ENCODE measurements at places on chromosomes 2 and 18.

GRCh38 chr2:33322612-33323011 lies 153.8 kb upstream of the RASGRP3 start:
- DNase-seq, result no peak

DNA sequence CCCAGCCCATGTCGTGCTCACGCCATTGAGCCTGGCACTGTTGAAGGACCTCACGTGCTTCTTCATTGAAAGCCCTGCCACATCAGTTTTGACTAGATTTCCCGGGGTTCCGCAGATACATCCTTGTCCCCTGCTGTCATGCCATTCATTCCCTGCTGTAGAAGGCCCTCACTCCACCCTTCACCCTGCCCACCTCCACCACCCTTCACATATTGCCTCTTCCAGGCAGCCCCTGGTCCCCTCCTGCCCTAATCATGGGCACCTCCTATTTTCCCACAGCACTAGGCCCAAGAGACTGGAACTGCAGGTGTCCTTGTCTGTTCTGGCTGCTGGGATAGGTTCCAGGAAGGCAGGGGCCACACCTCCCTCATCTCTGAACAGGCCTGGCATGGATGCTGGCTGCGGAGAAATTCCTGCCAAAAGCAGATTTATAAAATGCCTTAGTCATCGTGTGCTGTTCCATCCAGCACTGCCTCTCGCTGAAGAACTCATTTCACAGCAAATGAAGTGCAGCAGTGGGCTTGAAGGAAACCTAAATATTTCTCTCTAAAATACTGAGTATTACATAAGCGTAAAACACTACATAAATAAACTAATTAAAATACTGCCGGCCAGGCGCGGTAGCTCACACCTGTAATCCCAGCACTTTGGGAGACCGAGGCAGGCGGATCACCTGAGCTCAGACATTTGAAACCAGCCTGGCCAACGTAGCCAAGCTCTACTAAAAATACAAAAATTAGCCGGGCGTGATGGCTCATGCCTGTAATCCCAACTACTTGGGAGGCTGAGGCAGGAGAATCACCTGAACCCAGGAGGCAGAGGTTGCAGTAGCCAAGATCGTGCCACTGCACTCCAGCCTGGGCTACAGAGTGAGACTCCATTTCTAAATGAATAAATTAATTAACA lies 38.4 kb downstream of the EIF4E2 start:
- no peak for DNase-seq

DNA sequence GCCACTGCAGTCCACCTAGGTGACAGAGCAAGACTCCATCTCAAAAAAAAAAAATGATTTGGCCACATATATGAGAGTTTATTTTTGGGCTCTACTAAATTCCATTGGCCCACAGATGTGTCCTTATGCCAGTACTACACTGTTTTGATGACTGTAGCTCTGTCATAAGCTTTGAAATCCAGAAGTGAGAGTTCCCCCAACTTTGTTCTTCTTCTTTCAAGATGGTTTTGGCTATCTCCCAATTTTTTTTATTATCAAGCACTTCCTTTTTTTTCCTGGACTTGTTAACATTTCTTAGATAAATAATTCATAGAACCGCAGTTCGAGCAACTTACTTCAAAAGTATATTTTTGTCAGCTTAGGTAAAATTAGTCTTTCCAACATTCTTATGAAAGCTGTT lies 96.9 kb downstream of the TSHZ1 start:
- DNase-seq, result no peak

- peak; percentile 82 for DNase-seq
These were observed 19.1 kb downstream of the TRAK2 start for GRCh38 chr2:201432038-201432620.

DNA sequence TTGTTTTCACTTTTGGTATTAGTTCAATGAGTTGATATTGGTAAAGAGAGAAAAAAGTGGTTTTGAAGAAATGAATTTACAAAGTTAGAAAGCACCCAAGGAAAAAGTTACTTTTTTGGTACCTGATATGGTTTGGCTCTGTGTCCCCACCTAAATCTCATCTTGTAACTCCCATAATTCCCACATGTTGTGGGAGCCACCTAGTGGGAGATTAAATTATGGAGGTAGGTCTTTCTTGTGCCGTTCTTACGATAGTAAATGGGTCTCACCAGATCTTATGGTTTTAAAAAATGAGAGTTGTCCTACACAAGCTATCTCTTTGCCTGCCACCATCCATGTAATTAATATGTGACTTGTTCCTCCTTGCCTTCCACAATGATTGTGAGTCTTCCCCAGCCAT lies 965.6 kb upstream of the NRXN1 start:
- no peak for DNase-seq

GRCh38 chr2:238789317-238789806 lies 58.5 kb upstream of the TWIST2 start:
- no peak for DNase-seq
